HAP-1 (cell line): ENCODE measurements at places on chromosomes 2 and 18.

- no peak for DNase-seq
Measured at GRCh38 chr2:203690441-203691047, 15.9 kb upstream of the CD28 start.

DNA sequence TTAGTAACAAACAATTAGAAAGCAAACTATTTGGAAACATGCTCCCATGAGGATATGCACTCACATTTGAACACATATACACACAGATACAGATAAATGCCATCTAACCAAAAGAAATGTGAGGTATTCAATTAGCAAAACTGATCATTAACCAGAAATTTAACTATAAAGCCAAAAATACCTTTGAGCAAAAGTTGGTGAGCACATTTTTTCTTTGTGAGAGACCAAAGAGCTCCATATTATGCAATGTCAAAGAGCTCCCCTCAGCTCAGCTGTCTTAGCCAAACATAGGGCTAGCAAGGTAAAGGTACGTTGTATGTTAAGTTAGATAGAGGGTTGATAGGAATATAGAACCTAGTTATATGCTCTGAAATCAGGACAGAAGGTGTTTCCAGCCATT is 43.8 kb downstream of the CYBRD1 start:
- no peak for DNase-seq

DNA sequence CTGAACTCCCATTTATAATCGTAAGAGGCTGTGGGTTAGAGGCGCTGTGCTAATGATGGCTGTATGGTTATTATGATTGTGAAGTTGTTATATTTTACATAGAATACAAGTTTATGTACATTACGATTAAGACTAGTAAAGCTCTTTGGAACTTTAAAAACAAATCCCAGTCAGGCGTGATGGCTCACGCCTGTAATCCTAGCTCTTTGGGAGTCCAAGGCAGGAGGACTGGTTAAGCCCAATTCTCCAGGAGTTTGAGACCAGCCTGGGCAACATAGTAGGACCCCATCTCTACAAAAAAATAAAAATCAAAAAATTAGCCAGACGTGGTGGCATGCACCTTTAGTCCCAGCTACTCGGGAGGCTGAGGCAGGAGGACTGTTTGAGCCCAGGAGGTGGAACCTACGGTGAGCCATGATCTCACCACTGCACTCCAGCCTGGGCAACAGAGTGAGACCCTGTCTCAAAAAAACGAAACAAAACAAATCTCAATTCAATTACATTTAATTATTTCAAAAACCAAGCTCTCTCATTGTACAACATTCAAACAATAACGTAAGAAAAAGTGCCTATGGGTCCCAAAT is 23.9 kb upstream of the KCMF1 start:
- DNase-seq = no peak

- no peak for DNase-seq
Measured at GRCh38 chr2:68588589-68588988, 54.8 kb upstream of the PROKR1 start.

- no peak for DNase-seq
Measured at GRCh38 chr18:33711514-33711913, 133.5 kb downstream of the ASXL3 start.

DNA sequence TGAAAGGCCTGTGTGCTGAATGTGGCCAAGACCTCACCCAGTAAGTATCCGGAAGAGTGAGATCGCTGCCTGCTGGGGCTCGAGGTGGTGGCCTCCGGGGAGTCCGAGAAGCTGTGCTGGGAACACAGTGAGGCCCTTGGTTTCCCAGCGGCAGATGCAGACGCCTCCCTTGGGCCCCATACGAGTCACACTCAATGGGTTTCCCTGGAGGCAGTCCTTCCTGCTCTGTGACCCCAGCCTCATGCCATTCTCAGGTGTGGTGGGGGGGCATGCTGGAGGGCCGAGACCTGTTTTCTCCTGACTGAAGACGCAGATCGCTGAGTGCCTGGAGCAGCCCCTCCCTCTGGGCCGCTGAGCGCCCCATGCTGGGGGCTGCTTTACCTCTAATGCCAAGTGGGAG is 15.7 kb downstream of the CTDP1 start:
- DNase-seq = no peak

- no peak for DNase-seq
Measured at GRCh38 chr18:50578030-50578429, 18.1 kb downstream of the MAPK4 start.

DNA sequence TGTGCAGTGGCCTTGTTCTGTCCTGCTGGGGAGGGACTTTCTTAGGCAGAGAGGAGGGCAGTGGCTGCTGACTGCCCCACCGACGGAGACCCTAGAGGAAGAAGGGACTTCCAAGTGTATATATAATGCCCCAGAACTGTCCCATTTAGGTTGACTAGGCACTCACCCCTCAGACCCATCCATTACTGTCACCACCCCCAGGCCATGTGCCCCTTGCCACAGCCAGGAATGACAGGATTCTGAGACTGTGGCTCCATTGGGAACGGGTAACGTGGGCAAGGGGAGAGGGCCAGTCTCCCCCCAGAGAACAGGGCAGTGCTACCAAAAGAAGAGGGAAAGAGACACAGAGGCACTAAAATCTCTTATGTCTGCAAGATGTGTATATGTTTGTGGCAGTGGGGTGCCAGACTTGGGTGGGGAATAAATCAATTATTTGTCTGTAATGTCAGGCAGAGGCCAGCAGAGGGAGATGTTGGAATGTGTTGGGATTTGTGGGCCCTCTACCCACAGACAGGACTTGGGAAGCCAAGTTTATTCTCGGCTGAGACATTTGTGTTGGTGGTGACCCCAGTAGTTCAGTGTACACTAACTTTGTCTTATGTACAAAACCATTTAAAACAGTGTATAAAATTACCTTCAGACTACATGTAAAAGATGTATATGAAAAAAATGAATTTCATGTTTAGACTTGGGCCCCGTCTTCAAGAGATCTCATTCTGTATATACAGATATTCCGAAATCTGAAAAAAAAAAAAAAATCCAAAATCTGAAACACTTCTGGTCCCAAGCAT is 24.0 kb upstream of the TMEM37 start:
- peak; percentile 36 for DNase-seq
